Adrenal gland (tissue), 19 donors: ENCODE measurements at places on chromosomes 6 and 20. TPM values are rescaled to one million over a fixed set of nuclear protein-coding genes. Genes with fewer than 3 reads are reported as not detected.

The TAGAP gene
- total RNA-seq = 3.6 TPM

DNA sequence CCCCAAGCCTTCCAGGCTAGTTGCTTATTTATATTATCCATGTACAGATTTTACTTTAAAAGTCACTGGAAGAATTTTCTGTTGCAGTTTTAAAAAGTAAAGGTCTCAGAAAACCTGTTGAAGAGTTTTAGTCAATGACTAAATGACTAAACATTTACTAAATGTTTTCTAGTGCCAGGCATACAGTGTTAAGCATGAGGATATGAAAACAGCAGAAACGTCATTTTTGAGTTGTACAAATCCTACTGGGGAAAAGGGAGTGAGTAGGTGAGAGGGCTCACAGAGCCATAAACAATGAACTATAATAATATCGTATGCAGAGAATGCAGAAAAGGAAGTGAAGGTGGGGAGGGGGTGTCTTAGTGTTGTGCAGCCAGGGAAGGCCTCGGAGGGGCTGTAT lies 66.3 kb downstream of the MAN1A1 start:
- DNase-seq = no peak

The DACT2 gene
- 0.95 TPM for total RNA-seq

The NRN1 gene
- total RNA-seq = 6.1 TPM

- no peak for DNase-seq
Observed at GRCh38 chr6:107077710-107078109, 37.6 kb downstream of the BEND3 start.

GRCh38 chr6:104591573-104592334 lies 268.0 kb downstream of the HACE1 start:
- no peak for DNase-seq

GRCh38 chr6:129059650-129060049 lies 176.7 kb downstream of the LAMA2 start:
- no peak for DNase-seq

GRCh38 chr6:19417713-19418112 lies 419.5 kb upstream of the ID4 start:
- no peak for DNase-seq

DNA sequence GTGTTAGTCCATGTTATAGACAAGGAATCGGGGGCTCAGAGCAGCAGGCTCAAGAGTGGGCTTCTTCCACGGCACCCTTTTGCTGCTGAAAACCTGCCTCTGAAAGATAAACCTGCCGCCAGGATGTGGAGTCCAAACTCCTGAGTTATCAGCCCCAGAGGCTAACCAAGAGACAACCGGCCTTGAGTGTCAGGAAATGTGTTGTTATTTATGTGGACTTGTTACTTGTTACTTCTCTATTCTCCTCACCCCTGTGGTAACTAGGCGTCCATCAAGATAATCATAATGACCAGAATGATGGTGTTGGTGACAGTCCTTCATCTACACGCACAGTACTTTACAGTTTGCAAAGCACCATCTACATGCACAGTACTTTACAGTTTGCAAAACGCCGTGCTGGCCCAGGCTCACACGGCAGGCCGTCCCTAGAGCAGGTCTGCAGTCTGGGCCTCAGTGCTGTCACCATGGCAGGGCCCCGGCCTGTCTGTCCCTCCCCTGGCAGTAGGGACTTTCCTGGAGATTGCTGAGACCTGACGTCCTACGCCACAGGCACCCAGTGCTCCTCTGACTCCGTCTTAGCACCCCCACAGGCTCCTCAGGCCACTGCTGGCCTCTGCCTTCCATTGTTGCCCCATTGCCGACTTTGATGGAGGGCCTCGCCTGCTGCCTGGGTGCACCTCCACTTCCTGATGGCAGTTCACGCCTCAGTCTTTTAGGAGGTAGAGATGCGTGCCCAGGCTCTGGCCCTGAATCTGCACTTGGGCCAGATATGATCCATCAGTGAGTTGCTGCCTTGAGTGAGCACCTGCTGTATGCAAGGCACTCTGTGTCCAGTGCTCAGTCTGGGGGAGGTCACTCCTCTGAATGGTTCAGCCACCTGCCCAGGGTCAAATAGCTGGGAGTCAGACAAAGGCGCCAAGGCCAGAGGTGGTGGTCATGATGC lies 9.1 kb upstream of the BPIFB4 start:
- no peak for DNase-seq

The SLC22A23 gene
- 5.6 TPM for total RNA-seq

The SLC22A16 gene
- total RNA-seq = not detected

The CPXM1 gene
- total RNA-seq = 9.9 TPM

- DNase-seq = no peak
Observed at GRCh38 chr6:96470296-96470695, 51.3 kb upstream of the UFL1 start.

The LY6G5C gene
- 2.5 TPM for total RNA-seq

- DNase-seq = no peak
Observed at GRCh38 chr20:44967207-44967807, 995 bp downstream of the STK4 start.

DNA sequence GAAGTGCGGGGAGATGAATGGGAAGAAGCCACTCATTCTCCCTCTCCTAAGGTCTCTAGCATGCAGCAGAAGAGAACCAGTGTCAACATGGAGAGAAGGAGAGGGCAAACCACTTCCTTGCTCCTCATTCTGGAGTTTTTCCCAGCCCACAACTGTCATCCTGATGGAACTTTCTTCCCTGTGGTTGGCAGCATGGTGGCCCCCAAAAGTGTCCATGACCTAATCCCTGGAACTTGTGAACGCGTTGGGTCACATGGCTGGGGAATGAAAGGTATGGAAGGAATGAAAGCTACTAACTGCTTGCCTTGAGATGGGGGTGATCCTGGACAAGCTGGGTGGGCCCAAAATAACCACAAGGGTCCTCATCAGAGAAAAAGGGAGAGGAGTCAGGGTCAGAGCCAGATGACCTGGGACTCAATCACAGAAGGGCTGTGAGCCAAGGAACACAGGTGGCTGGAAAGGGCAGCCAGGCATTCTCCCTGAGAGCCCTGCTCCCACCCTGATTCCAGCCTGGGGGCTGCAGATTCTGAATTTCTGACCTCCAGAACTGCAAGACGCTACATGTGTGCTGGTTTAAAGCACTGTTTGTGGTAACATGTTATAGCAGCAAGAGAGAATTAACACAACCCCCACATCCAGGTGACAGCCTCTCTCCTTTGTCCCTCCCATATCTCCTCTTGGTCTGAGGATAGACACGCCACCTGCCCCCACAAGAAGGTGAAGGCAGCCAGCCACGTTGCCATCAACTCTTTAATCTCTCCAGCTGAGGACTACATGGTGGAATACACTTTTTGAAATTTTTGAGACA lies 63.2 kb downstream of the PYGB start:
- peak; percentile 31 for DNase-seq
